ENCODE measurements at places on chromosomes 2 and 18.

GRCh38 chr2:221589696-221590095 is 17.6 kb upstream of the EPHA4 start:
- DNase-seq: no peak

- no peak for DNase-seq
These were observed 890.2 kb upstream of the ZEB2 start for GRCh38 chr2:145410086-145410485.

- no peak for DNase-seq
These were observed 42.1 kb downstream of the NIFK start for GRCh38 chr2:121694398-121695170.

- DNase-seq: no peak
These were observed 47.9 kb upstream of the FANCL start for GRCh38 chr2:58289029-58289428.

GRCh38 chr2:88452565-88452905 is at the start of gene FOXI3:
FOXI3 (minus strand) TSS chr2:88452693; CDS start chr2:88452535, 158 bp downstream.
- no peak for DNase-seq

GRCh38 chr2:133360882-133361281 is 207.4 kb downstream of the NCKAP5 start:
- no peak for DNase-seq

GRCh38 chr2:3293221-3293620 is 84.4 kb downstream of the EIPR1 start:
- DNase-seq: no peak

DNA sequence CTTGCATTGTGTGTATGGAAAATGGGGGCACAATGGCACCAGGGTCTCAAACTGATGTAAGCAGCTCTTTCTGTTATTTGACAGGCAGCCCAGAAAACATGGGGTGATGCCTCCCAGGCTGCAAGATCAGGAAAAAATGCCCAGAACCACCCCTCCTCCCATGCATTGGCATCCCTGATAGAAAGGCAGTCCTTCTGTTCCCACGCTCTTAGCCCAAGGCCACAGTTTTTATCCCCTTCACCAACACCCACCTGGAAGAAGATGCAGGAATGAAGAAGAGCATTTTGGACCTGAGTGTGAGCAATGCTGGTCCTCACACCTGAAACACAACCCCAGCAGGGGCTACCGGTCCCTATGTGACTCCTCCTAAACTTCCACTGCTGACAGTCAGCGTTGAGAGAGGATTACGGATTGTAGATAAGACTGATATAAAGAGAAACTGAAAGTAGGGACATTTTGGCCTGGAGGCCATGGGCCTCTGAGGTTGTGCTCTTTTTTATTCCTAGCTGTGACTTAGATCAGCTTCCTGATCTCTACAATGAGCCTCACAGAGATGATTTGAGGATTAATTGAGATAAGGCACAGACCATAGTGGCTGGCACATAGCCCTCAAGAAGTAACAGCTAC is 386.0 kb upstream of the ATP5MC3 start:
- peak; percentile 48 for DNase-seq

- no peak for DNase-seq
These were observed 64.5 kb downstream of the TWIST2 start for GRCh38 chr2:238912228-238912915.

GRCh38 chr2:199471443-199472057 is 13.8 kb upstream of the SATB2 start:
- no peak for DNase-seq

DNA sequence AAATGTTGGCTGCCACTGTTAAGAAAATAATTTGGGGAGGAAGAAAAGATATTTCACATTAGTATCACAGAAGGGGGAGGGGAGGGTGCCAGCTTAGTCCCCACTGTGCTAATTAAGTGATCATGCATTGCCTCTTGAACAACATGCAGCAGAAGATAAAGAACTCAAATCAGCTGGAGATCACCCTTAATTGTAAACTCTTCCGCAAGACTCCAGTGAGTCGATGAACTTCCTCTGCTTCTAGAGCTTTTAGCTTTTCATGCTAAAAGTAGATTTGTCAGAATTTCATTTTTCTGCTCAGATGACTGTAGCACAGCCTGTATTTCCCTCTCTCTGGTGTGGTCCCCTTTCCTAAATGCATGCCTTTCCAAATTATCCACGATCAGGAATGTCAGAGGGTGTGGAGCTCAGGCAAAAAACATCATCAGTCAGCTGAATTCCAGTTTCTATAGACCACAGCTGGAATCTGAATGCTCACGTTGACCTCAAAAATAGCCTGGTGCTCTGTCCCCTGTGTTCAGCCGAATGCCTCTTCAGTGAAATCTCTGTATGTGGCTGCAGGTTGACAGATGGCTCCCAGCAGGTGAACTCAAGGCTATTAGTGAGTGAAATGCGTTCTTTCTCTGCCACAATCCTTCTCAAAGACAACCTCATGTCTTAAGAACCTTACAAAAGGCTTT is 156.8 kb upstream of the UNC80 start:
- DNase-seq: no peak

GRCh38 chr2:182281276-182281675 is 145.6 kb downstream of the PDE1A start:
- DNase-seq: no peak

DNA sequence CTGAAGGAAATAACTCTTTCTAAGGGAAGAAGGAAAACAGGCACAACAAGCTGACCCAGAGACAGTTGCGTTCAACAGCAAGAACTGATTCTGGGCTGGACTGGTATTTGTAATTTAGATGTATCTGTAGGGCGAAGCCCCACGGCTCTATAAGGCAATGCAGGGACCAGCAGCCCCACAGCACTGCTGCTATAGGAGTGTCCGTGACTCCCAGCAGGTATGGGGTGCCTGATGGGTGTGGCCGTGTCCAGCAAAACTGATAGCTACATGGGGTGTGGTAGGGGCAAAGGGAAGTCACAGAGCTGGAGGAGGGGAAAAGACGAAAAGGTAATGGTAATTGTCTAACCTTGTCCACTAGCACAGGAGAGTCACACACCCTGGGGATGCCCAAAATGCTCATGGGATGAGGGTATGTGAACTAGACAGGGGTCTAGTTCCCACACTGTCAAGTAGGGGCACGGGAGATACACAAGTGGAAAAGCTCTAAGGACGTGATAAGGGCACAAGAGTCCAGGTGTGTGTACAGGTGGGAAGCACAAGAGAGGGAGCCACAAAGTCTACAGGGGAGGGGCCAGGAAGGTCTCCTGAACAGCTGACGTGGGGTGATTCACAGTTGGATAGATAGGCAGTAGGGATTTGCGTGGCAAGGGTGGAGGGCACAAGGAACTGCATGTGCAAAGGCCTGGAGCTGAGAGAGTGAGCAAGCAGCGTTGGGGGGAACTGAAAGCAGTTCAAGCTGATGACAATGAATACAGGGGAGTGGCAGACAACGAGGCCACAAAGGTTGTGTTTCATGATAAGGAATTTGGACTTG is 48.5 kb upstream of the ASPRV1 start:
- DNase-seq: no peak

GRCh38 chr18:56532176-56532840 is 106.1 kb downstream of the TXNL1 start:
- no peak for DNase-seq

DNA sequence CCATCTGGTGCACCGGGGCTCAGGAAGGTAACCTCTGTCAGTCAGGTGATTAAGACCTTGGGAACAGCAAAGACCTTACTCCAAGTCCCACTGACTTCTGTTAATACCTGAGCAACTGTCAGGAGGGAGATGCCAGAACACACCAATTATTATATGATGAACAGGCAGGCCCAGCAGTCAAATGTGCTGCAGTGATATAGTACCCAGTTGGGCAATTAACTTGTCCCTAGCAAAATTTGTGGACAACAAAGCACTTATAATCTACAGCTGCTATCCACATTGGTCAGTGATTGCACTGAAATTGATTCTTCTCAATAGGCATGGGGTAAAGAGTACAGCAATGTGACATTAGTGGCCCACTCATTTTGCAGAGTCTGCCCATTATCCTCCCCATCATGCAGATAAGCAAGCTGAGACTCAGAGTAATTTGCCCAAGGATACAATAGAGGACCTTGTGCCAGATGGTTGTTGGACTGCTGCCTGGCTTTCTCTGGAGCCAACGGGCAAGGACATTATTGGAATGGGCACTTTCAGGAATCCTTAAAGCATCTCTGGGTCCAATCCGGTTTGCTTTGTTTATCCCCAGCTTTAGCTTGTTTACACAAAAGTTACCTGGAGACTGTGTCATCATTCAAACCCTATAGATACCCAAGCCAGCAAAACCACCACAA is 147.6 kb downstream of the CCBE1 start:
- no peak for DNase-seq

DNA sequence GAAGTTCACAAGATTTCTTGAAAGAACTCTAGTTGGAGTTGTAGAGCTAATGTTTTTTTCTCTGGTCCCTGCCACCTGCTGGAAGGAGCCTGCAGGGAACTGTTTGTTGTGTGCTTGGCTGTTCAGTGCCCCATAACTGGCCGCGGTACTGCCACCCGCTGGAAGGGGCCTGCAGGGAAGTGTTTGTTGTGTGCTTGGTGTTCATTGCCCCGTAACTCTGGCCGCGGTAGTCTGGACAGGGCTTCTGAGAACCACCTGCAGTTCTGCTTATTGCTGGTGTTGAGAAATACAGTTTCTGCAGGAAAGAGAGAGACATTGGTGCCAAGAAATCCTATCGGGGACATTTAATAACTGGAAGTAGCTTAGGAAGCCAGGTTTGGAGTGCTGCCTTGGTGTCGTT is 58.1 kb downstream of the AGAP1 start:
- DNase-seq: no peak

GRCh38 chr2:229387866-229388265 is 116.8 kb upstream of the PID1 start:
- no peak for DNase-seq

DNA sequence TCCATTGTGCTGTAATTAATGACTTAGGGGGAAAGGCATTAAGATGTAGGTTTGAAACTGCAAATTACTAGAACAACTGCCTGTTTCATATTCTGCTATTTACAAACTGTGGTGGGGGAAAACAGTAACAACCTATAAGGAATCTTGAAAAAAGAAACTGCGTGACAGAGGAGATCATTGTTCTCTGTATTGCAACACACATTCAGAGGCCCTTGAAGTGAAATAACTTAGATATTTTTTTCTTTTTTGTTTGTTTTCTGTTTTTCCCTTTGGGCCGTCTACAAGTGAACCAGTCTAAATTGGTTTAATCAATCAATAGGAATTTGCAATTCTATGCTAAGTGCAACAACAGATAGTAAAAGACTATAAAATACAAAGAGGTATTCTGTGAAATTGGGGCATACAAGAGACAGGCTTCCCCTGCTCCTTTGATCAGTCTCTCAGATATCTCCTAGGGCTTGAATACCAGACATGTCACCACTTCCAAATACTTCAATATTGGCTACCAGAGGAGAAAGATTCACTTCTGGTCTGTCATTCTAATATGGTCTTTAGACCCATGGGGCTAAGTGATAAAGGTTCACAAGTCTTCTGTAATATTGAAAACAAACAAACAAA is 2055.1 kb upstream of the CELF4 start:
- DNase-seq: no peak

DNA sequence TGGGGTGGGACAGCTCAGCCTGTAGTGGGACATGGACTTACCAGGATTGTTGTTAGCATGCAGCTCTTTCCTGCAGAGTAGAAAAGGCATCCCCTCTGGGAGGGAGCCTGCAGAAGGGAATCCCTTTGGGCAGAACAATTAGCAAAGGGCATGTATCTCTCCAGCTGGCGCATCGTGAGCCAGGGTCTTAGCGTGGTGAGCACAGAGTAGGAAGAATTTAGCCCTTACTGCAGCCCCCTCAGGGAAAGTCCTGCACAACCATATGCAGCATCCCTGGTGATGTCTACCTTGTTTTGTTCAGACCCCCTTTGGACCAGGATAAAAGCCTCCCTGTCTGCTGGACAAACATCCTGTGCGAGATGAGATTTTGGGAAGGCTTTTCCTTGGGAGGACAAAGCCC is 292.1 kb downstream of the SLC4A3 start:
- no peak for DNase-seq

DNA sequence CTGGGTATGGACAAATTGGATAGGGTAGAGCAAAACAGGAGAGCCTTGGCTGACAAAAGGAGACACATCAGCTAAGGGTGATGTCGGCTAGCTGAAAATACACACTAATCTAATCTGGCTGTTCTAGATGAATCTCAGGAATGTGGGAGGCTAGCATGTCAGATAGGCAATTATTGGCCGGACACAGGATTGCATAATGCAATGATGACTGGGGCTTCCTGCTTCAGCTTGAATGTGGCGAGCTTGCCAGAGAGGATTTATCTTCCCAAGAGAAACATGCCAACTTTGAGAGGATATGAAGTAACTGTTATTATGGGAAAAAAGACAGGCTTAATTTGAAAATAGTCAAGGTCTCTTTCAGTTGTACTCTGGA is 102.4 kb downstream of the TRIB2 start:
- DNase-seq: no peak

- no peak for DNase-seq
These were observed 209.1 kb downstream of the ZNF385B start for GRCh38 chr2:179652296-179652695.

DNA sequence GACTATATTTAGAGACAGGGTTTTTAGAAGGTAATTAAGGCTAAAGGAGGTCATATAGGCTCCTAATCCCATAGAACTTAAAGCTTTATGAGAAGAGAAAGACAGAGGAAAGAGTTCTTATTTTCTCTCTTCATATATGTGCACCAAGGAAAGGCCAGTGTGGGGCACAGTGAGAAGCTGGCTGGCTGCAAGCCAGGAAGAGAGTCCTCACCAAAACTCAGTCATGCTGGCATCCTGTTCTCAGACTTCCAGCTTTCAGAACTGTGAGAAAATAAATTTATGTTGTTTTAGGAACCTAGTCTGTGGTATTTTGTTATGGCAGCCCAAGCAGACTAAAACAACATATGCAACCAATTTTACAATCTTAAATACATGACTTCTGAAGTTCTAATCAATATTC is 31.5 kb upstream of the ATIC start:
- DNase-seq: no peak

DNA sequence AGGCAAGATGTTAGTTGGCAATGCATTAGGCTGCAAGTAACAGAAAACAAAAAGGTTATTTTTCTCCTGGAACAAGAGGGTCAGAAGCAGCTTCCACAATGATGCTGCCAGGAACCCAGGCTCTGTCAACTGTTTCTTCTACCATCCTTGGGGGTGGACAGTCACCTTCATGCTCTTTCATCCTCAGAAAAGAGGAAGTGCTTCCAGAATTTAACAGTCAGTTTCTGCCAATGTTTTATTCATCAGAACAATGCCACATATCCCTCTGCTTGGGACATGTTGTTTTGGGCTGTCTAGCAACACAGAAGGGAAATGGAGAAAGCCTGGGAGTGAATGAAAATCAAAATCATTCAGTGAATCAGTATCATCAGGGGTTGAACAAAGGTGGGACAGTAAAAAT is 7.1 kb downstream of the TMEM182 start:
- no peak for DNase-seq
